GM12892 (cell line): ENCODE measurements at places on chromosomes 2 and 18.
A peak's percentile ranks its signal among the peaks of the same experiment; 100 is the strongest.

GRCh38 chr2:188576651-188577050 lies 285.0 kb downstream of the GULP1 start:
- no peak for DNase-seq

GRCh38 chr2:210086292-210086691 lies 83.9 kb downstream of the RPE start:
- no peak for DNase-seq

DNA sequence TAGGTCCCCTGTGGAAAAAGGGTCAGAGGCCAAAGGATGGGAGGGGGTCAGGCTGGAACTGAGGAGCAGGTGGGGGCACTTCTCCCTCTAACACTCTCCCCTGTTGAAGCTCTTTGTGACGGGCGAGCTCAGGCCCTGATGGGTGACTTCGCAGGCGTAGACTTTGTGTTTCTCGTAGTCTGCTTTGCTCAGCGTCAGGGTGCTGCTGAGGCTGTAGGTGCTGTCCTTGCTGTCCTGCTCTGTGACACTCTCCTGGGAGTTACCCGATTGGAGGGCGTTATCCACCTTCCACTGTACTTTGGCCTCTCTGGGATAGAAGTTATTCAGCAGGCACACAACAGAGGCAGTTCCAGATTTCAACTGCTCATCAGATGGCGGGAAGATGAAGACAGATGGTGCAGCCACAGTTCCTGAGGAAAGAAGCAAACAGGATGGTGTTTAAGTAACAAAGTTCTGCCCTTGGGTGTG lies 165.8 kb downstream of the RPIA start:
- DNase-seq = no peak

DNA sequence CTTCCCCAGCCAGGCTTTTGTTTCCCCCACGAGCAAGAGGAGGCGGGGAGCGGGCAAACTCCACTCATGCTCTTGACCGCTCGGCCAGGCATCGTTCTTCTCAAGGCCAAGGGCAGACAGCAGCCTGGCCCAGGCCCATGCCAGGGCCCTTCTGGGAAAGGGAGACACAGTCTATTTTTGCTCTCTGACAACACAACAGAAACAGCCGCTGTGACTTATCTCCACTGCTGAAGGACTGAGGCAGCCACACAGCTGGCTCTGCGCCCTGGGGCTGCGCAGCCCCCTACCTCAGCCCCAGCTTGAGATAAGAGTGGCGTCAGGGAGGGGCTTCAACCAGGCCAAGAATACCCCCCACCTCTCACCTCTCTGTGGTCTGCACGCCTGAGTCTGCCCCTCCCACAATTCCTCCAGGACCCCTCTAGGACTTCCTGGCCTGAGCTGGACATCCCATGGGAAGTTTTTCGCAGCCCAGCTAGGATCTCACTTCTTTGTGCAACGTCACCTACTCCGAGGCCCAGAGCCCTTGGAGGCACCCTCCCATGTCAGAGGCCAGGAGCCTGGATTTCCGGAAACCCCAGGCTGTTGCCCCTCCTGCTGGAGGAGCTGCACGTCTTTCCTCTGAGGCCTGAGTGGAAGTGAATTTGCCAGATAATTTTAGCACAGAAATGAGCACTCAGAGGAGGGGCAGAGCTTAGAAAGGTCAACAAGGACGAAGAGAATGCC lies 118.9 kb upstream of the OTOS start:
- DNase-seq = no peak

DNA sequence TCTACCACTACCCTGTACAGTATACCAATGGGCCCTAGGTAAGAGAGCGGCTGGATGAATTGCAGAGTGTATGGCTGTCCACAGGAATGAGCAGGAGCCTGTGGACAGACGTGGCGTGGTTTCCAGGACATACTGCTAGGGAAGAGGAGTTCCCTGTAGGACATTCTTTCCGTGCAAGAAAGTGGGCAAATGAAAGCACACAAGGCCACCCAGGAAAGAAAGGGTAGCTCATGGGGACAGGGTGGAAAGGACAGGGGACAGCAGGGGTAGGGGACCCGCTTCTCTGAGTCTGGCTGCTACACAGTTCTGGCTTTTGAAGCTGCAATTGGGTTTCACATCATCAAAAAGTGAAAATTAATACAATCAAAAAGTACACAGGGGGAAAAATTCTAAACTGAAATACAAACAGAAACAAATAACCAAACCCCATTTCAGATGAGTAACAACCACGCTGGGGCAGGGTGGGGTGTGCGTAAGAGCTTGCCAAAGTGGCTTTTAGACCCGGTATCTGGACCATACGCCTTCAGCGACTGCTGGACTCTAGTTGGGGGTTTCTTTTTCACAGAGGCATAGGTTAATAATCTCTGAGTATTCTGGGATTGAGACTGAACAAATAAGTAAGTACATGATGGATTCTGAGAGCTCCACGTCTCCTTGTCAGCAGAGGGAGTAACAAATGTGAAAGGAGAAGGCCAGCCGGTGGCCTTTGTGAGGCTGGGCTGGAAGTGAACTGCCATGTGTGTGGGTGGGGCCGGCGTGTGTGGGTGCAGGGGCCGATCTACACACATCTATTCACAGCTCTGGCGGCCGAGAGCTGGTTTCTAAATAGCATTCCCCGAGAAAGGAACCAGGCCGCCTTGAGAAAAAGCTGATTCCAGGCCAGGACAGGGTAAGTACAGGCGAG lies 84.0 kb downstream of the HDAC4 start:
- no peak for DNase-seq

- DNase-seq = no peak
These were observed 104.5 kb downstream of the EPHA4 start for GRCh38 chr2:221467610-221468009.

DNA sequence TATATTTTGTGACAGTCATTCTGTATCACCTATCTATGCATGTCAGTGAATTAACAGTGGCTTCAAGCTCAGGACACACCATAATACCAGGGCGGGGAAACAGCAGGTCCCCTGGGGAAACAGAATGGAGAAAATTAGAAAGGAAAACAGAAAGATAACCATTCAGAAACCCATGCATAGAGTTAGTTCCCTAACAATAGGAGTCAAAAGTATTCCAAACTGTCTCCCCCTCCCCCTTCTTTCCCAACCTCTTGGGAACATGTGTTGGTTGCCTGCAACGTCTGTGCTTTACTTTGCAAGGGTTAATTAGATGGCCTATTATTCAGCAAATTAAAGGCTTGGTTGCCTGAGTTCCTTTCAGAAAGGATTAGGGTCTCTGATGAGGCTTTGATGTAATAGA lies 176.4 kb downstream of the MYO3B start:
- no peak for DNase-seq

- no peak for DNase-seq
These were observed 463.7 kb downstream of the CDH2 start for GRCh38 chr18:27713037-27713737.

- DNase-seq = no peak
These were observed 77.2 kb upstream of the OTOS start for GRCh38 chr2:240217431-240218301.

- peak; percentile 62 for DNase-seq
These were observed 19.4 kb downstream of the TOGARAM2 start for GRCh38 chr2:29000481-29000880.

DNA sequence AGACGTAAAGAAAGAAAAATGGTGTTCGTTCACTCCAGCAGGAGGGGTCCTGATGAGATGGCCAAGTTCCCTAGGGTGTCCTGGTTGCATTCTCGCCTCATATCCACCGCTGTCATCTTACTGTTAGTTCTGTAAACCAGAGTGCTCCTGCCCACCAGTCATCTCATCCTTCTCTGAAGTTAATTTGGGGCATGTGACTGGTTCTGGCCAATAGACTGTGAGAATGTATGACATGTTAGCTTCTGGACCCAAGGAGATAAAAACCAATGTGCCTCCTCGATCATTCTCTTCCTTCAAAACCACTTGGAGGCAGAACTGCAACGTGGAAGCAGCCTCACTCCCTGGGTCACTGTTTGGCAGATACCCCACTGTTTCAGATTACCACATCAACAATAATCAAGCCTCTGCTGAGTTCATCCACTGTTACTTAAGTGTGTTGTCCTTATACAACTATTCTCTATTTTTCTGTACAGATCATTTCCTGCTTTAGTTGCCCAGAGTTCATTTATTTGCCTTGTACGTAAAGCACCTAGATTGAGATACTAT lies 759.1 kb downstream of the TSN start:
- DNase-seq = no peak

DNA sequence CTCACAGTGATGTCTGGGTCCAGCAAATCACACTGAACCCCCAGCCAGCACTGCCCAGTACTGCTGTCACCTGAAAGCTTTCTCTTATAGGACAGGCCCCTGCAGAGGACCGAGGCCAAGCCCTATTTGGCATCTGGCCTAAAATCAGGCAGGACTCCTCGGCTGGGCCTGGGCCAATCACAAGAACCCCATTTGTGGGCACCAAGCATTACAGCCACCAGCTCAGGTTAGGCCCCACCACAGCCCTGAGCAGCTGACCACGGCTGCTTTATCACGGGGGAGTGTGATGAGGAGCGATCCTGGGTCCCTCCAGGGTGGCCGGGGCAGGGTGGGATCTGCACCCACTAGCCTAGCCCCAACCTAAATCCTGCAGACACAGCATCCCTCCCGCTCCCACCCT lies 8.2 kb downstream of the BIN1 start:
- DNase-seq = no peak

DNA sequence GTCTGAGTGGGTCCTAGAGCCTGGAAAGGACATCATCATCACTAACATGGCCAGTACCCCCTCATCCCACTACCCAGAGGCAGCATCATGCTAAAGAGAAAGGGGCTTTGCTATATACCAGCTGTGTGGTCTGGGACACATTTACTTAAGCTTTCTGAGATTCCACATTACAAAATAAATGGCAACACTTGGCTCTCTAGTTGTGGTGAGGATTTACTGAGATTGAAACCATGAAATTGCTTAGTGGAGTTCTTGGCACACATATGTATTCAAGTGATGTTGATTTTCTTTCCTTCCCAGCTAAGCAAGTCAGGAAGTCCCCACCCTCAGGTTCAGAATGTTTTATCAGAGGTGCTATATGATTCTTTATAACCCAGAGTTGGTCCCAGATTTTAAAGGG lies 362.0 kb downstream of the CLIP4 start:
- DNase-seq = no peak

DNA sequence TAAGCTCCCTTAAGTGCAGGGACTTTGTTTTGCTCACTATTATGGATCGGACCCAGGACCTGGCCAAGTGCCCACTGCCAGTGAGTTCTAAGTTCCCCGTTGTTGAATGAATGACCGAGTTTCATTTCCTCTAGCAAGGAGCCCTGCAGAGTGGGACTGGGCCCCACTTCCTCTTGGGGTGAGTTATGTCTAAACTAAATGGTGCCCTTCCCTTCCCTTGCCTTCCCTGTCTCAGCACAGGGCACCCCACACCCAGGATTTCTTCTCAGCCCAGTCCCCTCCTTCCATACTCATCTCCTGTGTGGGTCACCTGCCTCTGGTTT lies 195.3 kb upstream of the HS6ST1 start:
- no peak for DNase-seq

DNA sequence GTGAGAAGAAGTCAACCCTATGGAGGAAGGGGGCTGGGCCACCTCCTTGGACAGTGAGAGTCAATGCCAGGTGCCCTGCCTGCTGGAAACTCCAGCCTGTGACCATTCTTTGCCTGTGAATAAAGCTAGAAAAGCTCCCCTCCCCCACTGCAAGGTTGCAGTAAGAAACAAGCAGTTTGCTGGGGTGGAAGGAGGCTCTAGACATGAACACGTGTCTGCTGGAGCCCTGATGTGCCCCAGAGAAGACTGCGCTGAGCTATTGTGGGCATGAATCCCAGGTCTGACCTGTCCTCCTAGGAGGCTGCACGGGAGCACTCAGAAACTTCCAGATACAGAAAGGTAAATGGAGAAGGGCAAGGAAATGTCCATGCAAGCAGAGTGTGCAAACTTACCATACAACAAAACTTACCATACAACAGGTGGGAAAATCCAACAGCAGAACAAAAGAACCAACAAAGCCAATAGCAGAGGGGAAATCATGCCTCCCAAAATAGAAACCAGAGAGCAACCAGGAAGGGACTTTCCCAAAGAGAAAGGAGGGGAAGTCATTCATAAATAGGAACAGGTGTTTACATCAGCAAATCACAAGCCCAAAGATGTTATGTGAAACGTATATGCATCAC lies 278.7 kb downstream of the BCL2 start:
- DNase-seq = no peak

- no peak for DNase-seq
These were observed 122.3 kb downstream of the NEDD4L start for GRCh38 chr18:58166278-58166844.

- no peak for DNase-seq
These were observed 73.9 kb downstream of the LBH start for GRCh38 chr2:30305235-30305634.

GRCh38 chr2:77479395-77479794 lies 42.8 kb downstream of the LRRTM4 start:
- DNase-seq = no peak

- DNase-seq = no peak
These were observed 11.3 kb upstream of the KCNF1 start for GRCh38 chr2:10900216-10901109.

GRCh38 chr2:46939626-46940359 lies 24.2 kb upstream of the MCFD2 start:
- DNase-seq = no peak

GRCh38 chr2:72035518-72036172 lies 112.0 kb downstream of the CYP26B1 start:
- no peak for DNase-seq

DNA sequence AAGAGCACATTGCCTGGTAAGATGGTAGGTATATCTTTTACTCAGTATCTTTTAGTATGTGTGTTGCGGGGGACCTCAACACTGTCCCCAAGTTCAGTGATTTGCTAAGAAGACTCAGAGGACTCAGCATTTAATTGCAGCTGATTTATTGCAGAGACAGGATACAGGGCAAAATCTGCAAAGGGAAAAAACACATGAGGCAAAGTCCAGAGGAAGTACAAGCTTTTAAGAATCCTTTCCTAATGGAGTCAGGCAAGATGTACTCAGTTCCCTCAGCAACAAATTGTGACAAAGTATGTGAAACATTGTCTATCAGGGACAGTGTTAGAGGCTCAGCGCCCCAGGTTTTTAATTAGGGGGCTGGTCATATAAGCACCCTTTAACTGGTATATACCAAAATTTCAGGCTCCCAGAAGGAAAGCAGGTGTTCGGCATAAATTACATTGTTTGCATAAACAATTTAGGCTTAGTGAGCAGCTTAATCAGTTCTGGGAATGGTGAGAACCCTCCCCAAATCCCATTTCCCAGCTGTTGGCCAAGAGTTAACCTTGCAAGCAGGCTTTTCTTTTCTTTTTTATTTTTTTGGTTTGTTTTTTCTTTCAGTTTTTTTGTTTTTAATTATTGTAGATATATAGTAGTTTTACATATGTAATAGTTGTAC lies 41.7 kb downstream of the RAB3GAP1 start:
- DNase-seq = no peak

DNA sequence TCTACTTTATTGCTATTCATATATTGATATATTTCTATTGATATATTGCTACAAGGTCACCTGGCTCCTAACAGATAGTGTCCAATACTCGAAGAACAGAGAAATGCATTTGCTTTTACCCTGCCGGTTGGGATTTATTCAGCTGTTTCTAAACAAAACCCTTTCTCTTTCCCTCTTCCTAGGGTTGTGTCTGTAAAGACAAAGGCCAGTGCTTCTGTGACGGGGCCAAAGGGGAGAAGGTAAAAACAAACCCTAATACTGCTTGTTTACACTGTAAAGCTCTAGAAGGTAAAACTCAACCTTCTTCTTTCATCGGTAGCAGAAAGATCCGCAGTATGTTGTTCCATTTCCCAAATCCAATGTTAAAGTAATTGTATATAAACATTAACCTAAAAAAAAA lies 73.4 kb downstream of the COL4A3 start:
- no peak for DNase-seq

GRCh38 chr2:168120730-168121129 lies 126.7 kb downstream of the STK39 start:
- no peak for DNase-seq

GRCh38 chr2:230011617-230012016 lies 57.1 kb downstream of the SLC16A14 start:
- no peak for DNase-seq
